ENCODE measurements at places on chromosomes 4 and X. TPM values are rescaled to one million over a fixed set of nuclear protein-coding genes. Genes with fewer than 3 reads are reported as not detected.

The MAGEE2 gene
- not detected for total RNA-seq

DNA sequence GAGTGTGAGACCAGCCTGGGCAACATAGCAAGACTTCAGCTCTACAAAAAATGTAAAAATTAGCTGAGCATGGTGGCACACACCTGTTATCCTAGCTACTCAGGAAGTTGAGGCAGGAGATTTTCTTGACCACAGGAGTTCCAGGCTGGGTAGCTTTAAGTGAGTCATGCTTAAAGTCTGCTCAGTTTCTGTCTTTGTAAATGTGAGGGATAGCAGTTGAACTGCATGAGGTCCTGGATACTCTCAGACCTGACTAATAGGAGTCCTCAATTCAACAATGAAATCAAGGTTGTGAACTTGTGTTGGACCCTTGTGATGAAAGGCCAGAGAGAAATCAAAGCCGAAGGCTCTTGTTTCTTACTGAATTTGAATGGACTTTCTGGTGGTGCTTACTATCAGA, 45.2 kb downstream of the STARD8 start:
- no peak for DNase-seq

DNA sequence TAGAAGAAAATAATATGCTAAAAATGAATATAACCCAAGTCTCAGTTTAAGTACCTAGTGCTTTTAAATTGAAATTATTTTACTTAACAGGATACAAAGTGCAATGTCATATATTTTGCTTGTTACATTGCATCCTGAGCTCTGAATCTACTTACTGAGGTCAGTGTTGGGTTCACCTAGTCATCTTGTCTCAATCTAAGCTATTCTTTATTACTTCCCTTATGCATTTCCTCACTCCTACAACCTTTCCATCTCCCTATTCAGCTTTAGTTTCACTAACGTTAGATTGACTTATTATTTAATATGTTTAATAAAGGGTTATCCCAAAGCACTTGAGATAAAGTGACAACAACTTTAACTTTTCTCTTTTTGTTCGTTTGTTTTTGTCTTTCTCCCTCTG, 483.7 kb downstream of the FSTL5 start:
- no peak for DNase-seq

- no peak for DNase-seq
Measured at GRCh38 chrX:112536544-112536943, 143.2 kb downstream of the LHFPL1 start.

DNA sequence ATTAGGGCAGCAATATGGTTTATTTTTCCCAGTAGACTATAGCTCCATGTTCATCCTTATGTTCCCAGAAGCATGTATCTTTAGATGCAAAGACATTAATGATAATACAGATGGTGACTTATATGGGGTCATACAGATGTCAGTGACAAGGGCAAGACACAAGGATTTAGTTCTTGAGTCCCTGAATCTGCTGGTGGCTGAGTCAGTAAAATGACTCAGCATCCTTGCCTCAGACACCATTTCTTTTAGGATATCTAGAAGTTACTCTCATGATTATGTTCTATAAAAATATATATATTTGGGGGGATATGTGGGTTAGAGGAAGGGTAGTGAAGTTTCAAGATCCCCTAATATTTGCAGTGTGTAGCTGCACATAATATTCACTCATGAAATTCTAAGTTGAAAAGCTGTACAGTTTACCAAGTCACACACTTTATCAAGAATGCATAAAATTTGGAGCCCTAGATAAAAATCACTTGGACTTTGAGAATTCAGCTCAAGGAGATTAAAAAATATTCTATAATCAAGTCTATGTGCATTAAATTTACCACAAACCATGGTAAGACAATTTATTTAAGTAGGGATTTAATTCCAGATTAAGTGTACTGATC, 101.9 kb downstream of the LNX1 start:
- DNase-seq: no peak

Data from gastrocnemius medialis (tissue), 4 donors.